ENCODE measurements at places on chromosomes 5 and 9.
A peak's percentile ranks its signal among the peaks of the same experiment; 100 is the strongest.

GRCh38 chr9:75892216-75892911, 1.9 kb downstream of the PCSK5 start:
- DNase-seq = no peak

DNA sequence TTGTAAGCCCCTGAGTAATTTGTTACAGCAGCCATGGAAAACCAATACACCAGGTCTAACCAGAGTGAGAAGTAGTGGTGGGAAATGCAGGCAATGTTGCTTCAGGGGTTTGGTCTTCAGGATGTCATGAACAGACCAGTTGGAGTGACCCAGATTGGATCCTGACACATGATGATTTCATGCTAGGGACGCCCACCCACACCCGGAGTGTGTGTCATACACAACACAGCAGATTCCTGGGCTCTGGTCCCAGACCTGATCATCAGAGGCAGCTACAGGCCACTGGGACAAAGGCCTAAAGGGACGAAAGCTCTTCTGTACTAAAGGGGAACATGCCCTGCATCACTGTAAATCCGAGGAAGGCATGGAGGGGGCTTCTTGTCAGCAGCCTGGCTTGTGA, 194.2 kb downstream of the NSG2 start:
- DNase-seq = no peak

DNA sequence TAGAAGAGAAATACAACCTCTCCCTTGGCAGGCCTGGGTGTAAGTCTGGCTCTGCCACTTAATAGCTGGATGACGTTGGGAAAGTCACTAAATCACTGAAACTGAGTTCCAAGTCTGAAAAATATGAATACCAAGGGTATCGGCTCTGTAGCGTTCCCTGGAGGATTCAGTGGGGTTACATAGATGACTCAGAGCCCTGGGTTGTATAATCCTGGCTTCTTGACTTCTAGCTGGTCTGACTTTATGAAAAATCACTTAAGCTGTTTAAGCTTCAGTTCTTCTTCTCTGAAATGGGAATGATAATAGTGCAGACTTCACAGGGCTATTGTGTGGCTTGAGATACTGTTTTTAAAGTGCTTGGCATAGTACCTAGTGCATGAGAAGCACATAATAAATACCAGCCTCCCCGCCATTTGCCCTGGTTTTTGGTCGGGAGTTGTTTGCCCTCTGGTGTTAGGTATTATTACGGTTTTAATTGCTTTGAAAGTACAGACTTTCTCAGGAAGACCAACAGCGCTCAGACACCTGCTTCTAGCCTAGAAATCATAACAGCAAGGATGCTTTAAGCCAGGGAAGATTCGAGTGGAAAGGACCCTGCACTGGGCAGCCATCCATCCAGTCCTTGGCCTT, 43.0 kb downstream of the CYFIP2 start:
- DNase-seq = no peak

- peak; percentile 85 for DNase-seq
Measured at GRCh38 chr5:116446356-116447005, 128.1 kb downstream of the SEMA6A start.

DNA sequence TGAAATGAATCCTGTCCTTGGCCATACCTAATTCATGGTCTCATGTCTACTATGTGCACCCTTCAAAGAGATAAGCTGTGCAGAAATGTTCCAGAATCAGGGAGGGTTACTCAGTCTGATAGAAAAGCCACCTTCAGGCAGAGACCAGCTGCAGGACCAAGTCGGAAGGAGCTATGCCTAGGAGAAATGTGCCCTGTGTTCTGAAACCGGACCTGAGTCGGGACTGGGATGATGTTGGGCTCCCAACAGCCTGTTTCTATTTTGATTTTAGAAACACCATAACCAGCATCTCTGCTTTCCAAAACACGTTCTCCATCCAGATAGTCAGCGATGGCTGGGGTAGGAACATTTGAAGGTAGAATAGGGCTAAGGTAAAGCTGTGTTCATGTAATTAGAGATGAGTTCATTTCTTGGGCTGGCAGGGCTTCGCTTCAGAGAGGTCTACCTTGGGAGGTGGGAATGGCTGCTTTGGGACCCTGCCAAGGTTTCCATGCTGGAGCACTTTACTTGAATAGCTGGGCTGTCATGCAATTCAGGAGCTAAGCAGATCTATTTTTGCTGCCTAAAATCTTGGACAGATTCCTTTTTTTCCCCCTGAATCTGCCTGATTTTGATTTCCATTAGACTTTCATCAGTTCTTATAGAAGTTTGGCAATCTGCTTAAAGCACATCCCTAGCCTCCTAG, 2.8 kb downstream of the ADCY2 start:
- DNase-seq = no peak

GRCh38 chr9:137445930-137446431, 4.8 kb upstream of the ENTPD8 start:
- no peak for DNase-seq

GRCh38 chr5:14153932-14154731, 11.0 kb downstream of the TRIO start:
- DNase-seq = no peak

DNA sequence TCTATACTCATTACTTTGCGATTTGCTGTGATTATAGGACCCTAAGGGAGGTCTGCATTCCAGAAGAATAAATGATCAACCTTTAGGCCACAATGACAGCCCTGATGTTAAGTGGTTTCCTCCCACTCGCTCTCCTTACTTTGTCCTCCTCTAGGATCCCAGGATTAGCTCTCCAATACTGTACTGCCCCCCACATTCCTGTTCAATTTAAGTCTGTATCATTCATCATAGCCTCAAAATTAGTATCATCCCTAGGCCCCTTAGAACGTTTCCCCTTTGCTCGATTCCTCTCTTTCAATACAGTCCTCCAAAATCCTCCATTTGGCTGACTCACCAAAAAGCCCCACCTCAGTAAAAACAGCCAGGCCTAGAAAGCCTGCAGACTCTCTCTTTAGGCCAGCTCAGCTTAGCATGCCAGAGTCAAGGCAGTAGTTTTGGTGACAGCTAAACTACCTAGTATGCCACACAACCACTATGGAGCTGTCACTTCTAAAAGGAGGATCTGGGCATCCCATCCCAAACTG, 24.4 kb downstream of the RNF145 start:
- DNase-seq = no peak

- no peak for DNase-seq
Measured at GRCh38 chr5:21688655-21689054, 1164.5 kb downstream of the CDH12 start.

DNA sequence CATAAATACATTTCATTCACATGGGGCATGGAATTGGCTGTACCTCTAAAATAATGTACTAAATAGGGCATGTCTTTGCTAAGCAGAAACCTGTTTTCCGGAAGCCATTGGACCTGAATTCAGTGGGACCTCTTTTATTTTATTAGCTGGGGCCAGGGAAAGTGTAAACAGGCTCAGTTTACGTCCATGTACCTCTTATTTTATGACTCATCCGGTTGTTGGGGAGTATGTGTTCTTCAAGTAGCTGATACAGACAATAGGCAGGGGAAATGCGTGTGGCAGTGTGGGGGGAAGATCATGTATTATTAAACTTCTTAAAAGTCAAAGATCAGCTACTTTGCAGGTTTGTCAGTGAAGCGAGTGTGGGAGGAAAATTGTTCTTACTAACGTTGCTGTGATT, 1.4 kb upstream of the GDNF start:
- no peak for DNase-seq

DNA sequence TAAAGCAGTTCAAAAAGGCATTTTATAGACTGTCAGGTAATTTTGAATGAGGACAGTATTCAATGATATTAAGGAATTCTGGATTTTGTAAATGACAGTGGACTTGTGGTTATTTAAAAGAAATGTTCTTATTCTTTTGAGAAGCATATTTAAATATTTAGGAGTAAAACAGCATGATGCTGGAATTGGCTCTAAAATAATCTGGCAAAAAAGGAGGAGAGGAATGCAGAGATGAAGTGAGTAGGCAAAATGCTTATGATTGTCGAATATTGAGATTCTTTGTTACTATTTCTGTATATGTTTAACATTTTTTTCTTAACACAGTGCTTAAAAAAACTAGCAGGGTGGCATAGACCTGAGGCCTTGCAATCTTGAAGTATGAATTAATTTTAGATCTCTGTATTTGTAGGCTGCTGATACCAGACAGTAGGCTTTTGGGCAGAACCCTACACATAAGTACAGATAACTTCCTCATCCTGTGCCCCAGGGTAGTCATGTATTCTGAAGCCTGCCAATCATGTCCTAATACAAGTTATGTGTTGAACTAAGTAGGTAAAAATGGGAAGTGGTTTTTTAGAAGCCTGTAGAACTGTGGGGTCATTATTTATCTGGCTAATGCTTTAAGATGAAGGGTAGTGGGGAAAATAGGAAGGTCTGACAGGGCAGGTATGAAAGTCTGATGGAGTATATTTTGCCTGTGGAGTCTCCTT, 9.4 kb downstream of the CD180 start:
- no peak for DNase-seq

DNA sequence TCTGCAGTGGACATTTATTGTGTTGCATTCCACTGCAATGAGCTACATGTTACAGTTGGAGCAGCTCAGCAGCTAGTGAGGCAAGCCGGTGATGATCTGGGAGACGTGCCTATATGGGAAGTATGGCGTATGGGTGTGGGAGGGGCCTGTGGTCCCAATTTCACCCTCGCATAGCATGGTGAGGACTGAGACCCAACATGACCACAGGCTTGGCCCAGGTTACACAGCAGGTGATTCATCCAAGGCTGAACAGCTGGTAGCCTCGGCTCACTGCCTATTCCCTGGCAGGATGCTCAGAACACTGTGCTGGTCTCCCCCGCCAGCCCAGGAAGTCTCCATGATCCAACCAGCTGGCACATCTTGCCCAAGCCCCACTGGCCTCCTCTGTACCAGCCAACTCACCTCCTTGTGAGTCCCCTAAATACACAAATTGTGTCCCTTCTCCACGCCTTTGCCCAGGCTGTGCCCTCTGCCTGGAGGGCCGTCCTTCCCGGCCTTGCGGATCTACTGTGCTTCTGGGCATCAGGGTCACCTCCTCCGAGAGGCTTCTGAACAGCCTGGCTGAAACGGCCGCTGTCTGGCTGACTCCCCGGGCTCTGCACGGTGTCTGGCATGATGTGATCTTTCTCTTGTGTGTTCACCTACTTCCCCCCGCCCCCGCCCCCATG, 81.4 kb downstream of the NSUN2 start:
- no peak for DNase-seq
